ENCODE measurements at places on chromosomes 16 and 17.

DNA sequence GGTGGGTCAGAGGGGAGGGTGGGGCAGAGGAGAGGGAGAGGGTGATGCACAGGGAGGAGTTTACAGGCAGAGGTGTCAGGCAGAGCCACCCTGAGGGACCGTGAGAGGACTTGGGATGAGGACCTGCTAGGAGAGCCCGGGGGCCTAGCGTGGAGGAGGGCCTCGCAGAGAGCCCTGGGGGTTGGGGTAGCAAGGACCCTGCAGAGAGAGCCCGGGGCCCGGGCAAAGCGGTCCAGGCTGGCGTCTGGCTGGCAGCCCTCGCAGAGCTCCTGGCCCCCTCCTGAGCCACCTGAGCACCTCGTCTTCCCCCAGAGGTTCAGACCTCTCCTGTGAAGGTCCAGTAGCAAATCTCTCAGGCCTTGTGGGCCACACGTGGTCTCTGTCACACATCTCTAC, 42.0 kb upstream of the ZNF469 start:
- DNase-seq = no peak

DNA sequence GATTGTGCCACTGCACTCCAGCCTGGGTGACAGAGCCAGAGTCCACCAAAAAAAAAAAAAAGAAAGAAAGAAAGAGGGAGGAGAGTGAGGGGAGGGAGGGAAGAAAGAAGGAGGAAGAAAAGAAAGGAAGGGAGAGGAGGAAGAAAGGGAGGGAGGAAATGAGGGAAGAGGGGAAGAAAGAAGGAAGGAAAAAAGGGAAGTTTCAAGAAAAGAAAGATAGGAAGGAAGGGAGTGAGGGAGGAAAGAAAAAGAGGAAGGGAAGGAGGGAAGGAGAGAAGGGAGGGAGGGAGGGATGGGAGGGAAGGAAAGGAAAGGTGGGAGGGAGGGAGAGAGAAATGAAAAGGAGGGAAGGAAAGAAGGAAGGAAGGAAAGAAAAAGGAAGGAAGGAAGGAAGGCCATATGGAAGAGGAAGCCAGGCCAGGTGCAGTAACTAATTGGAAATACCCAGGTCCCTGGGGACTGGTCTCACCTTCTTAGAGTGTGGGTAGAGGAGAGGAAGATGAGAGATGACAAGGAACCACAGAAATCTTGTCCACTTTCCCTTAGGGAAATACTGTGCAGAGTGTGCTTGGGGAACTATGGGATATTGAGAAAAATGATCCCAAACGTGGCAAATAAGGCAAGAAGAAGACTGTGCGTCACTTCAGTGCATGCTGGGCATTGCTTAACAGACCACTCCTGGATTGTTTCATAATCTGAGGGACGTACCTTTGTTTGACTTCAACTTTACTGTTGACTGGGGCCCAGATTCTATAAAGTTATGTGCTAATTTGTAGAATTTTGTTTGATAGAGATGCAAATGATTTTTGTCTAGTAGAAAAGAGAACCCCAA, 15.1 kb upstream of the CSNK2A2 start:
- DNase-seq = no peak

DNA sequence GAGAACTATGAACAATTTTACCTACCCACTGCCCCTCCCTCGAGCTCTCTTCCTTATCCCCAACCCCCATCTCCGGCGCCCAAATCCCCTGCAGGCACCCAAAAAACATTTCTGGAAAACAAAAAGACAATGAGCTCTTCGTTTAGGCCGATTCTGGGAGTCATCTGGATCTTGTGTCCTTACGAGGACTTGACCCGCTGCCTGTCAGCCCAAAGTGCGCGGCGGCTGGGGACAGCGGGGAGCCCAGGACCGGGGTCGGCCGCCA, 524 bp downstream of the STRADA start:
- DNase-seq = no peak

DNA sequence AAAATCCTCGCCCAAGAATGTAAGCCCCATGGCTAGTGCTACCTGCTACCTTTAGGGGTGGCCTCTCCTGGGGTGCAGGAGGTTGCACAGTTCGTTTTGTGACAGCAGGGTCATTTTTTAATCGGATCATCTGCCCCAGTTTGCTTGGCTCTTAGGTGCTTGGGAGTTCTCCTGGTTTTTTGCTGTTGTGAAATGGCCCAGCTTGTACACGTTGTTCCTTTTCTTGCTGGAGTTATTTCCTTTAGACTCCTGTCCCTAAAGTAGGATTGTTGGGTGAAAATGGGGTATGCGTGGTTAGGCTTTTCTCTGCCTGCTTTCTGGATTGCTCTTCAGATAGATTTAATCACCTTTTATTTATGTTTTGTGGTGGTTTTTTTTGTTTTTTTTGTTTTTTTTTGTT, 25.8 kb downstream of the ABCC1 start:
- no peak for DNase-seq

DNA sequence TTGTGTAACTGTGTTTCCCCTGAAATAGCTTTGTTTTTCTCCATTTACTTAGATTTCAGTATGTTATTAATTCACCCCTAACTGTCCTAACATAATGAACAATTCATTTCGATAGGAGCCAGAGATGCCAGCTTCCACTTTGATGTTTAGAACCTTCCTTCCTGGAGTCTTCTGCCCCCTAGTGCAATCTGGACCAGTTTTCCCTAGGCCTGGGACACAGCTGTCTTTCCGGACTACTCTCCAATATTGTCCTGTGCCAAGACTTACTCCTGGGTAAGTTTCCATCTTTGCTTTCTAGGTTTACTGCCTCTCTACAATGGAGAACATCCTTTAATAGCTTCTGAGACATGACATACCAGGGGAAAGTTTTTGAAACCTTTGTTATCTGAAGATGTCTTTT, 12.8 kb downstream of the RECQL5 start:
- no peak for DNase-seq

DNA sequence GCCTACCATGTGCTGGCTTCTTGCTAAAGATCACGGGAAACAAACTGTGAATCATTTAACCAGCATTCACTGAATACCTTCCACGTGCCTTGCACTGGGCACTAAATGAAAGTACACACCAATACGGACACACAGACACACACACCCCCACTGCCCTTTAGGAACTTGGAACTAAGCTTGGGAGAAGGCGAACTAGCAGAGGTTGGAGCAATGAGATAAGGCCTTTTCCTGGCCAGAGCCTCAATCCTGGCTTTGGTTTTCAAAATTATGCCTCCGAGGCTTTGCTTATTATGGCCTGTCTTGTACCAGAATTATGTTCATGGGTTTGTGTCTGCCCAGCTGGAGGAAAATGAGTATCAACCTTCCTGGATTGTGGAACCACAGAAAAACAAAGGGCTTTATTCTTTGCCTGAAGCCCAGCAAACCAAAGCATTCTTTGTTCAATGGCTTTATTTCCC, 32.3 kb downstream of the CPPED1 start:
- no peak for DNase-seq

All from SHP77 treated with DMSO at 0.1 percent for 48 hours (cell line).